Activated naive CD4-positive, alpha-beta T cell treated with anti-CD3 and anti-CD28 coated beads, Interleukin-2, amount 50 U/mL, for 16 hours (primary cell): ENCODE measurements at places on chromosomes 1 and 21.

DNA sequence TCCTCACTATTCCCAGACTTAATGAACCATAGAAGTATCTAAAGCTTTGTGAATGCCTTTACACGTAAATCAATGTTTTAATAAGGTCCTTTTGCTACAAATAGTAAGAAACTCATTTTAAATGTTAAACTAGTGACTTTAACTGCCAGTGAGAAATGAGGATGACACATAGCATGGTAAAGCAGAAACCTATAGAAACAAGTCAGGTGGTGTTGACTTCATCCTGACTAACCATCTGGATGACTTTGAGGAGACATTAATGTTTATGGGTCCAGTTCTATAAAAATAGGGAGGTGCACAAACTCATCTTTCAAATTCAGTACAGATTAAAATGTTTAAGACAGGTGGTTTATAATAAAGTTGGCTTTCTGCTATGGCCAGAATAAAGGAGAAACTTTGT lies 85.4 kb downstream of the COLGALT2 start:
- no peak for DNase-seq

- DNase-seq = peak; percentile 7
Measured at GRCh38 chr21:45002381-45003204, 62.8 kb downstream of the SLX9 start.

DNA sequence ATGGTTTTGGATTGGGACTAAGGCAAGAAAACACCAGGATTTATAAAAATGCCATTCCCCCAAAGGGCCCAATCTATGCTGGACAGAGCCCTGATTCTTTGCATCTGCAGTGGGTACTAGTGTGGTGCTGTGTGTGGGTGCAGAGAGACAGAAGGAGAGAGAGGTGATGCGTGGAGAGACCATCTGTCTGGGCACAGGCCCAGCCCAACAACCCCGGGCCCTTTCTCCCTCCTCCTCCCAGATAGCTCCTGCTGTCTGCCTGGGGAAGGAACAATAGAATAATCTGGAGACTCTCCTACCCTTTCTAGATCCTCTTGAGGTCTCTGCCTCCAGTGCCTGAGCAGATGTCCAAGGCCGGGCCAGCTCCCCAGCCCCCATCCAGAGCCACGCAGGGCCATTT lies 15.1 kb downstream of the KIAA1614 start:
- no peak for DNase-seq

DNA sequence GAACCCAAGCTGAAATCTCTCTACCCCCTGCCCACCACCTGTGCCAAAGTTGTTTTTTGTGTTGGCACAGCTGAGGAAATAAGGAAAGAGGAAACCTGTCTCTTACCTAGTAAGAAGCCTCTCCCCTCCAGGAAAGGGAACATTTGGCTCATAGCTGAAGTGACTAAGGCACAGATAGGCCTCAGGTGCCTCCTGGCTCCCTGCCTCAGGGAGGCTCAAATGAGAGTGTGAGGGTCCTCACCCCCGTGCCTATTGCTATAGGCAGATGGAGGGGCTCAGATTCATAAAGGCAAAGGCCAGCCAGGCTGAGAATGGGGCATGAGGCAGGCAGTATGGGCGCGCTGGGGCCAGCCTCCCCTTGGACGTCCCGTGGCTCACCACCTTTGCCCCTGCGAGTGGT lies 7.4 kb downstream of the SLC30A2 start:
- DNase-seq = no peak

DNA sequence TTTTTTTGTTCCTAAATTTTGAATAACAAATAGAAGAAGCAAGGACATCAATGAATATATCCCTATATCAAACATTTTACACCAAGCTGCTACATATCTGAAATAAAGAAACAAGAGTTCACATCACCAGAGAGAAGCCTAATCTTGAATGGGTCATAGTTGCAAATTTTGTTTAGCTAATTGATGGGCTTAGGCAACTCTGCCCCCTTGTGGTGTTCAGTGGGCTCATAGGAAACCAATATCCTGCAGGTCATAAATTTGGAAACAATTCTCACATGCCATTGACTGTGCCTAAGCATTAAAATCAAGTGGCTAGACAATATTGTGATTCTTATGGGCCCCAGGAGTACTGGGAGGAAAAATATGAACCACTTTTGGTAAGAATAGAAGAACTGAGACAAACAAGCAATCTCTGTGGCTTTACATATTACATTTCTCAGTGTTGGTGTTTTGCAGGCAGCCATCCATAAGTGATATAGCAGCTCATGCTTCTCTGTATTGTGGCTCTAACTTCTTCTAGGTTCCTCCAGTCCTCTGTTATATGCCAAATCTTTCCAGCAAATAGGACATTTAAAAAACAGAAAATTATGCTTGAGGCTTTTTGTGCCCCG lies 1262.8 kb upstream of the PRMT6 start:
- DNase-seq = no peak

DNA sequence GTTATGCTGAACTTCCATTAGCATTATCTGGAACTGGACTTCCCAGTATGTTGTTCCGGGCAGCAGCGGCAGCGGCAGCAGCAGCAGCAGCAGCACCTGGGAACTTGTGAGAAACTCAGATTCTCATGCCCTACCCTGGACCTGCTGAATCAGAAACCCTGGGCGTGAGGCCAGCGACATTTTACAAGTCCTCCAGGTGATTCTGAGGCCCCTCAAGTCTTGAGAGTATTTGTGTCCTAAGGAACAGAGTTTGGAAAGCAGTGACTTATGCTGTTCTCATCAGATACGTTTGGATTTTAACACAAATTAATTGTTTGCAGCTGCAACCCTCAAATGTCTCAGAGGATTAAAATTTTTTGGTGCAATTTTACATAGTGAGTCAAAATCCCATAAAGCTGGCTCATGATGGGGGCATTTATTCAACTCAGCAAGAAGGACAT lies 157.2 kb upstream of the KAZN start:
- DNase-seq = no peak
